ENCODE measurements at places on chromosomes 7 and 10.

DNA sequence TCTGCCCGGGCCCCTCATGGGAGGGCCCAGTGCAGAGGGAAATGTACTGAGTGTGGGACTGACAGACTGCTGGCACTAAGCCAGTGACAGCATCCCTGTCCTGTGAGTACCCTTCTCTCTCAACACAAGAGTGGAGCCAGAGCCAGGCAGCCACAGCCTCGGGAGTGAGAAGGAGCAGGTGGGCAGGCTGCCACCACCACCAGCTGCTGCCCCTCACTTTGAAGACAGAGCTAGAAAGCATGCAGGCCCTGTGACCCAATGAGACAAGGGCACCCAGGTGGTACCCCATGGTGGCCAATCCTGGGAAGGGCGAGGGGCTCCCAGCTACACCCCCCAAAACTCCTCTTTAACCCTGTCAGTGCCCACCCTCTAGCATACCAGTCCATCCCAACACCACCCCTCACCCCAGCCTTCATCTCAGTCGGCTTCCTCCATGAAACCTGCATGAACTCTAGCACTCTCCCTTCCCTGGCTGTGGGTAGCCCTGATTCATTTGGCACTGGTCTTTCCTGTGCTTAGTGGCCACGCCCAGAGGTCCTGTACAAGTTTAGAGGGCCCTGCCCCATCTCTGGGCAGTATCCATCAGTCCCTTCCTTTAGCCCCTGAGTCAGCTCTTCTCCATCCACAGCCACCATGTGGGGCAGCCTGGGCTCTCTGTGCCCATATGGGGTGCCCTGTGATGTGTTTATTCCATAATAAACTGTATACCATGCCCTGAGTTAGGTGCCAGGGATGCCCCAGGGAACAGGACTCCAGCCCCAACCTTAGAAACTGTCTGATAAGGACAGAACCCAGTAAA lies 207.0 kb upstream of the ZMIZ1 start:
- H3K27me3 ChIP-seq = no peaks in the 10 kb centered on the region
- H3K36me3 ChIP-seq = no peaks in the 10 kb centered on the region
- H3K27ac ChIP-seq = no peak overlapping the region
- H3K4me1 ChIP-seq = no peaks in the 10 kb centered on the region
- H3K4me3 ChIP-seq = no peak overlapping the region
- no peak for DNase-seq

- peak; percentile 25 for DNase-seq
- H3K27me3 ChIP-seq = no peaks in the 10 kb centered on the region
- H3K27ac ChIP-seq = peak overlapping the region; percentile 66
- H3K4me1 ChIP-seq = peaks cover 23% of the 10 kb centered on the region
Measured at GRCh38 chr7:44043902-44044301, 600 bp upstream of the DBNL start.

DNA sequence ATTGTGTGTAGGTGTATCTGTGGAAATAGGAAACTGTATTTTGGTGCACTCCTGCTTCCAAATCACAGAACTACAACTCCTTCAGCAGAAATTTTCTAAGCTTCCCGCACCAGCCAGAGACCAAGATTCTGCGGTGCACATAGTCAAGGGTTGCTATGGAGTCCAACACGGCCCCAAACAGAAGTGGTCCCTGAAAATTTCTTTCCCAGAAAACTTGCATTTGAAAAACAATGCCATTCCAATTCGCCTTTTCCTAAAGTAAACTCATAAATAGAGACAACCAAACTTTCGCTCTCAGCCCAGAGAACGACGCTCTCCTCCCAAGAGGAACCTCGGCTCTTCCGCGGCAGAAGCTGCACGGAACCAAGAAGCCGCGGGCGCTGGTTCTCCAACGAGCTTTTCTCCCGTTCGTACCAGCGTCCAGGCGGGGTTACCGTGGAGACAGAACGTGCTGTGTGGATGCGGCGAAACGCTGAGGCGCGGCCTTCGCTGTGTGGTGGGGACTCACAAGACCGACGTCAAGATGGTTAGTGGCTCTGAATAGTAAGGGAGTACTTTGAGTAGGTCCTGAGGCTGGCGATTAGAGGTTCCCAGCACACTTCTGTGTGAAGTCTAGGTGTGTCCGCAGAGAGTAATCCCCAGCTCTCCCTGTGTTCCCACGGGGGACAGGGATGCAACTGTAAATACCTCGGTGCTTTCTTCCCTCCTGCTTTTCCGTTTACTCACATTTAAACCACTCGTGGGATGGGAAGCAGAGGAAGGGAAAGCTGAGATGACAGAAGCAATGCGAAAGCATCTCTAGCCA lies 24.0 kb upstream of the ZC3HAV1 start:
- peak; percentile 92 for DNase-seq
- peaks cover 31% of the 10 kb centered on the region for H3K27me3 ChIP-seq
- peaks cover 3% of the 10 kb centered on the region for H3K4me1 ChIP-seq
- peak overlapping the region; percentile 65 for H3K4me3 ChIP-seq
- H3K36me3 ChIP-seq = no peaks in the 10 kb centered on the region

GRCh38 chr7:141585592-141586510 lies 34.6 kb downstream of the AGK start:
- no peaks in the 10 kb centered on the region for H3K4me1 ChIP-seq
- H3K27me3 ChIP-seq = no peaks in the 10 kb centered on the region
- no peak overlapping the region for H3K27ac ChIP-seq
- H3K4me3 ChIP-seq = no peak overlapping the region
- H3K36me3 ChIP-seq = no peaks in the 10 kb centered on the region
